ENCODE measurements at places on chromosomes 2 and 18.

DNA sequence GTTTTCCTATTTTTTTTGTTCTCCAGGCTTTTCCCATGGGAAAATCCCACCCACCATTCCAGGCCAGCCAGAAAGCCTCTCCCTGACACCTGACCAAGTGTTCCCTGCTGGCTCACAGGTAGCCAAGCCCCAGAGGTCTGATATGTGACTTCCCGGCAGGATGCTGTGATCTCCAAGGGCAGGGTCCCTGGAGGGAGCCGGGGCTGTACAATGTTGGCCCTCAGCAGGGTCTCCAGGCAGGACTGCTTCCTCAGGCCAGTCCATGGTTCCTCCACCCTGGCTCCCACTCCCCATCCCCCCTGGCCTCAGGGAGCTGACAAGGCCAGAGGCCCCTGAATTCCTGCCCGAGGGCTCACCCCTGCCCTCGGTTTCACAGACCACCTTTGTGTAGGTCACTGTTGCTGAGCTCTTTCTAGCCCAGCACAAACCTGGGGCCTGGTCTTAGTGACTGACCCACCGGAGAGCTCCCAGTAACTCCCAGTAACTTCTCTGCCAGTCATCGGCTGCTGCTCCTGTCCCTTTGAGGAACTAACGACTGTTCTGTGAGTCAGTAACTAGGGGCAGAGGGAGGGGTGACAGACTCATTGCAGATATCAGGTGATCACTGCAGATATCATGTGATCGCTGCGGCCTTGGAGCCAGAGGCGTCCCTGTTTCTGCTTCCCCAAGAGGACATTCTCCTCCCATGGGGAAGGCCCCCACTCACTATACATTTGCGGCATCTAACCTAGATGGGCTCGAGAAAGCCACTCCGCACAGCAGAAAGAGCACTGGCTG is 38.7 kb downstream of the SDC1 start:
- no peak for DNase-seq

DNA sequence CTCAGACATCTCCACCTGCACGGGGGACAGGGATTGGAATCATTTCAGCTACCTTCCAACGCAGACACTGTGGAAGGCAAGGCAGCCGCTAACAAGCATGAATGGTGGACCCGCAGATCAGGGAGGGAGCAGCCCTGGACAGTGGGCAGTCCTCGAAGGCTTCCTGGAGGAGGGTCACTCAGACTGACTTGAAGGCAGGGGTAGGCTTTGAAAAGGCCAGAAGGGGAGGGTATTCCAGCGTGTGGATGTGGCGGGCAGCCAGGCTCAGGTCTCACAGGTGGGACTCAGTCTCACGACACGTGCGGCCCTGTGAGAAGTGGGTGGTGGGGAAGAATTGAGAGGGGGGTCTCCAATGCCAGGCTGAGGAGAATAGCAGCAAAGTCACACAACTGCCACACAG is 29.9 kb downstream of the DYSF start:
- no peak for DNase-seq

- DNase-seq, result peak; percentile 87
These were observed 1.7 kb upstream of the FOSL2 start for GRCh38 chr2:28390746-28391563.

- no peak for DNase-seq
These were observed 363.6 kb downstream of the LPIN1 start for GRCh38 chr2:12110074-12110473.

GRCh38 chr2:241158546-241158900 is 8.3 kb downstream of the PPP1R7 start:
- no peak for DNase-seq

GRCh38 chr18:27894746-27895145 is 282.2 kb downstream of the CDH2 start:
- DNase-seq, result no peak

- DNase-seq, result no peak
These were observed 20.4 kb downstream of the MBP start for GRCh38 chr18:77111951-77112746.

- no peak for DNase-seq
These were observed 24.6 kb downstream of the FIGN start for GRCh38 chr2:163711258-163711657.

Data from retina (tissue), 1 donor.